ENCODE measurements at places on chromosomes 3 and 15. TPM values are rescaled to one million over a fixed set of nuclear protein-coding genes. Genes with fewer than 3 reads are reported as not detected.

The CIAO2A gene
- polyA plus RNA-seq: 44.6 TPM

The GOLGA8M gene
- polyA plus RNA-seq: 0.18 TPM

The CD200R1 gene
- not detected for polyA plus RNA-seq

The PAQR5 gene
- polyA plus RNA-seq: 19.2 TPM
